ENCODE measurements at places on chromosomes 7 and 10.

GRCh38 chr7:40983111-40983510 is 719.8 kb downstream of the INHBA start:
- DNase-seq, result no peak

GRCh38 chr7:115851291-115851690 is 179.3 kb downstream of the TFEC start:
- peak; percentile 11 for DNase-seq

GRCh38 chr7:51369746-51370145 is 53.1 kb upstream of the COBL start:
- DNase-seq, result no peak

DNA sequence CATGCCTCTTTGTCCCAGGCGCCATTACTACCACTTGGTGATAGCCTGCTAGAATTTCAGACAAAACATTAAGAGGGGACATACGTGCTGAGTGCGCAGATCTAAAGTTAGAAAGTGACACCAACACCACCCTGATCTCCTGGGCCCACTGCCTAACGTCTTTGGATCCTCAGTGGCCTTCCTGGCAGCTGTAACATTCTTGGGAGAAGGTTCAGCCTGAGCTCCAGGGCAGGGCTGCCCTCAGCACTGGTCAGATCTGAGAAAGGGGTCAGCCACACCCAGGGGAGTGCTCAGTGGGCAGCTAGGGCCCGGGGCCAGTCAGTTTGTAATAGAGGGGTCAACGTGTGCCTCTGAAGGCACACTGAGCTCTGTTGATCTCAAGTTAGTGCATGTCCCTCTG is 48.4 kb downstream of the ZCCHC24 start:
- DNase-seq, result no peak

Data from Ammon's horn (tissue), 1 donor.